ENCODE measurements at places on chromosomes 3 and 15. TPM values are rescaled to one million over a fixed set of nuclear protein-coding genes. Genes with fewer than 3 reads are reported as not detected.

The GOLGA8J gene
- total RNA-seq: 0.09 TPM

The P2RY12 gene
- total RNA-seq: 0.09 TPM

The EPM2AIP1 gene
- total RNA-seq: 10.1 TPM

The ZNF148 gene
- total RNA-seq: 23.3 TPM

The CMTM8 gene
- total RNA-seq: 0.09 TPM

The CISH gene
- total RNA-seq: 0.95 TPM

The PLA2G4E gene
- total RNA-seq: not detected

The CHRD gene
- 6.1 TPM for total RNA-seq

The NPAP1 gene
- total RNA-seq: under 0.01 TPM

The PLSCR2 gene
- 0.32 TPM for total RNA-seq

The RHOV gene
- total RNA-seq: not detected

The LOXL1 gene
- 201 TPM for total RNA-seq

The GOLGA8G gene
- not detected for total RNA-seq

The XRN1 gene
- total RNA-seq: 41.6 TPM

The LYZL4 gene
- total RNA-seq: not detected

The TJP1 gene
- total RNA-seq: 37.8 TPM

The RBP2 gene
- not detected for total RNA-seq

The WNT5A gene
- 7.3 TPM for total RNA-seq

The CHRNA3 gene
- total RNA-seq: under 0.01 TPM

The MOBP gene
- total RNA-seq: not detected

The ERICH6 gene
- 0.17 TPM for total RNA-seq

The SST gene
- not detected for total RNA-seq

The BOC gene
- 3.5 TPM for total RNA-seq

The SNX22 gene
- total RNA-seq: 0.26 TPM

The SERPINI2 gene
- total RNA-seq: not detected

Data from bronchial smooth muscle cell (primary cell).